ENCODE measurements at places on chromosomes 11 and 22. TPM values are rescaled to one million over a fixed set of nuclear protein-coding genes. Genes with fewer than 3 reads are reported as not detected.

Gene SYT13
- 12.8 TPM for polyA plus RNA-seq

Gene FOXR1
- not detected for polyA plus RNA-seq

Gene CDC42EP1
- 20.7 TPM for polyA plus RNA-seq

Gene PICK1
- 31.3 TPM for polyA plus RNA-seq

Gene NCAM1
- 87.9 TPM for polyA plus RNA-seq

Gene TNNT3
- polyA plus RNA-seq, result 63.1 TPM

Gene UQCC3
- 12.9 TPM for polyA plus RNA-seq

Gene ZFPL1
- polyA plus RNA-seq, result 32.6 TPM

Gene C11orf91
- polyA plus RNA-seq, result not detected

Gene MRGPRX3
- not detected for polyA plus RNA-seq

Gene ARHGEF12
- 26.1 TPM for polyA plus RNA-seq

Gene TSPAN18
- polyA plus RNA-seq, result 120 TPM

Gene PGR
- polyA plus RNA-seq, result 2.1 TPM

Gene VWA5A
- 3.1 TPM for polyA plus RNA-seq

Gene RTN4R
- polyA plus RNA-seq, result 1.1 TPM

Gene RBFOX2
- 36.7 TPM for polyA plus RNA-seq

Gene DDIAS
- polyA plus RNA-seq, result 0.20 TPM

Gene RIBC2
- polyA plus RNA-seq, result 0.16 TPM

Gene SLC22A12
- polyA plus RNA-seq, result not detected

Gene UBE2L3
- 63.6 TPM for polyA plus RNA-seq

Gene OLFML1
- polyA plus RNA-seq, result 6.9 TPM

Gene TYR
- not detected for polyA plus RNA-seq

Gene MPPED2
- polyA plus RNA-seq, result 1.7 TPM

Gene CEND1
- polyA plus RNA-seq, result 0.59 TPM

Gene INS
- not detected for polyA plus RNA-seq

Gene SCN2B
- polyA plus RNA-seq, result 4.1 TPM

Gene CALCB
- polyA plus RNA-seq, result 0.05 TPM

Gene WBP2NL
- polyA plus RNA-seq, result 0.20 TPM

Gene SYT7
- polyA plus RNA-seq, result 36.2 TPM

Gene EFCAB6
- 0.70 TPM for polyA plus RNA-seq

Gene MAJIN
- not detected for polyA plus RNA-seq

Gene SHANK2
- 0.23 TPM for polyA plus RNA-seq

Gene SOX6
- polyA plus RNA-seq, result 3.3 TPM

Gene RASL10A
- polyA plus RNA-seq, result 1.2 TPM

Gene SMARCB1
- polyA plus RNA-seq, result 41.1 TPM

Gene IGSF22
- 0.66 TPM for polyA plus RNA-seq

Gene MPZL2
- polyA plus RNA-seq, result 6.4 TPM

Gene WNT7B
- not detected for polyA plus RNA-seq

Gene NXPE1
- polyA plus RNA-seq, result not detected
